Stimulated activated CD4-positive, alpha-beta T cell treated with anti-CD3 and anti-CD28 coated beads, Interleukin-1b, Interleukin-23, amount 100 ng/mL, for 1 hour (primary cell): ENCODE measurements at places on chromosomes 5 and 9.

DNA sequence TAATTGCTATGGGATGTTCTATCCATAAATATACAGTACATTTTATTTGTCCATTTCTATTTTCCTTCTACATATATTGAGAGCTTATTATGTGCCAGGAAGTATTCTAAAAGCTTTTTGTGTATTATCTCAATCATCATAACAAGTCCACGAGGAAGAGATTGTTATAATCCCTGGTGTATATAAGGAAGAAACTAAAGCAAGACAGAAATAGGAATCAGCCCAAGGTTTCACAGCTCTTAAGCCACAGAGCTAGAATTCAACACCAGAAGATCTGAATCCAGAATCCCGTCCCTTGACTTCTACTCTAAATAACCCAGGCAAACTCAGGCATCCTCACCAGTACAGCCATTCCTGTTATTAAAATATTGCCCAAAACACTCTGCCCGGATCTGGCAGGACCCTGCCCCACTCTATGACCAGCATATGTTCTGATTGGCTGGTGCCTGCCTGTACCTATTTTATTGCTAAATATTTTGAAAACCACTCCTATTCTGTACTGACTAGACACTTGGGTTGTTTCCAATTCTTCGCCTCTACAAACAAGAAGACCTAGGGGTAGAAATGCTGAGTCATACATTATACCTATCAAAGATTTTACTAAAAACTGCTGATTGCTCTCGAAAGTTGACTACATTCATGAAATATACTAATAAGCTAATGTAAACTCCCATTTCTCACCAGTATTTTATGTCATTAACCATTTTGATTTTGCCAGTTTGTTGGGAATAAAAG lies 297.4 kb downstream of the ENC1 start:
- no peak for DNase-seq

- DNase-seq, result no peak
Observed at GRCh38 chr9:121441165-121441564, 58.5 kb downstream of the GGTA1 start.

GRCh38 chr5:138035605-138036537 lies 3.0 kb upstream of the FAM13B start:
- DNase-seq, result no peak

DNA sequence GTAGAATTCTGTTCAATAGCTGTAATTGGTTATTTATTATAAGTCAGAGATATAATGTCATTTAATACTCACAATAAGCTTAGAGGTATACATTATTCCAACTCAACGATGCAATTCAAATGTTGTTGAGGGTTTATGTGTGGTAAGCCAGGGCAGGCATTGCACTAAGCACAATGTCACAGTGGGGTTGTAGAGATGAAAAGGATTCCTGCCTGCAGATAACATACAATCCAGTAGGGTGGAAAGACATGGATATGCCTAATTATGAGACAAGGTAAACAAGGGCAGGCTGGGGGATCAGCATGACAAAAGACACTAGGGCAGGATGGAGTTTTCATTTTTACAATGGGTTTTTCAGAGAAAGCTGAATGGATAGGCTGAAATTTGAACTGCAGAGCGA lies 98.7 kb upstream of the PALM2AKAP2 start:
- no peak for DNase-seq

GRCh38 chr5:97163360-97163764 lies 19.7 kb downstream of the RIOK2 start:
- no peak for DNase-seq

- no peak for DNase-seq
Observed at GRCh38 chr5:2797160-2797559, 45.7 kb upstream of the IRX2 start.

GRCh38 chr9:114316605-114317230 lies 6.2 kb upstream of the ORM1 start:
- no peak for DNase-seq

DNA sequence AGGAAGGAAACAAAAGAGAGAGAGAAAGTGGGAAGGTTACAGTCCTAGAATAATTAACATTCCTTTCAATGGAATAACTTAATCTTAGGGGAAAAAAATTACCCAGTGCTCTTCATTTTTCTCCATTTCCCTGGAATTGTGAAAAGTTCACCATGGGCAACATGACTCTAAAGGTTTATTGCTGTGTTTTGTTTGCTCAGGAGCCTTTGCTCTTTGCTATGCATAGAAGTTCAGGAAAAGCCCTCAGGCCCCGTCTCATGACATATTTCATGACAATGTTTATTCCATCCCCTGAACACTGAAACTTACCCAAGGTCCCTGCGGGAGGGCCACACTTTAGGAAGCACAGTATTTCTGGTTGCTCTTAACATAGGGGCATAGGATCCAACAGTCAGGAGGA lies 9.8 kb upstream of the CTSL start:
- DNase-seq, result no peak

DNA sequence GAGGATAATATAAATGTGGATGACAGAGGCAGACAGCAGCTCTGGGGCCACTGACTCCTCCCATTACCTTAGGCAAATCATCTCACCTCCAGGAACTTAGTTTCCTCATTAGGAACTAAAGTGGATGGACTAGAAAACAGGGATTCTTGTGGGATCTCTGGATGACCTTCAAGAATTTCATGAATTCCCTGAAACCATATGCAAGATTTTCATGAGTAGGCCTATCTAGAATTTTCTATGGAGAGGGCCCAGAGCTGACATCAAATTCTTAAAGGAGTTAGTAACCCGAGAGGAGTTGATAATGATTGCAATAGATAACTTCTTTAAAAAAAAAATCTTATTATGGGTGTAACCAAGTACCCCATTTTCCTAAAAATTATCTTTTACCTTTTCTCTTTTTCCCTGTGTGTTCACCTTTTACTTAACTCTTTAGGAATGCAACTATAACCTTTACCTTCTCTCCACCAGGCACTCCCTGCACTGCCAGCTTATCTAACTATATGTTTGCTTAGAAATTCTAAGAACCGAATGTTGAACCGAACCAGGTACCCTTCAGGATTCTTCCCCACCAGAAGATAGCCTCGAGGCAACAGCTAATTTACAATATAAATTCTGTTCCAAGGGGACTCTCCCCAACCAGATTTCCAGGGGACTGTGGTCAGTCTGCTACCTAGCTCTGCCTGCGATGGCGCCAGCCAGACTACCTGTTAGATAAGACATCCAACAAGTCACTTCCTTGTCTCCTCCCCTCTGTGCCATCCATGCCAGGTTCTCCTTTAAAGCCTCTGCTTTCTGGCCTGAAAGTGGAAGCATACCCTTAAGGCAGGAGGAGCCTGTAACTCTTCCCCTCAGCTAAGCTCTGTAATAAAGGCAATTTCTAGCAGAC lies 86.0 kb downstream of the GCNT4 start:
- no peak for DNase-seq

- no peak for DNase-seq
Observed at GRCh38 chr5:140222416-140222815, 47.4 kb downstream of the CYSTM1 start.

- DNase-seq, result no peak
Observed at GRCh38 chr9:534886-535285, 306.6 kb upstream of the DMRT1 start.

DNA sequence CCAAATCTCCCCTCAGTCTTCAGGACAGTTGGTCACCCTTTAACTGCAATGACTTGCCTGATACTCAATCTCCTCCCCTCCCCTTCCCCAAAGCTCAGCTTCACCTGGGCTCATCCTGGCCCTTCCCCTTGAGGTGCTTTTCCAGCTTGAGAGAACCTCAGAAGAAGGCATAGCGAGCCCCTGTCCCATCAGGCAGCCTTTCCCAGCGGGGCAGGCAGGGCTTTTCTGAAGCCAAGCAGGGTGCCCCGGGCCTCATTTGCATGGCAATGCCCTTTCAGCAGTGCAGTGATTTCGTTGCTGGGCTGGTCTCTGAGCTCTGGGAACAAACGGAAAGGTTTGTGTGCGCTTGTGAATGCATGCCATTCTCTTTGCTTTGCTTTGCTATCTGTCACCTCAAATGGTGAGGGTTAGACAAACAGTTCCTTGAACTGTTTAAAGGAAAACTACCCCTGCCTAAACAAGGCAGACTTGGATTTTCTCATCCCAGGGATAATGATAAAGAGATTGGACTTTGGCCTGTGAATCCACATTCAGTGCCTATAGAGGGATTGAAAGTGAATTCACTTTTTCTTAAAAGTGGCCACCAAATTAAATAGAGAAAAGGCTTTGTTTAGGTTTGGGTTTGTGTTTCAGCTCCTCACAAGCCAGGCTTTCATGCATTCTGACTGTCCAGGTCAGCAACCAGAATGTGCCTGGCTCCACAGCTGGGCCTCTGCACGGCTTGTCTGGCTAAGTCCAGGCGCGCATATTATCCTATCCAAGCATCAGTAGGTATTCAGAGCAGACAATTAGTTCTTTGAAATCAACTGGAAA lies 165.3 kb downstream of the ZNF608 start:
- DNase-seq, result no peak

GRCh38 chr9:97874624-97875023 lies 21.6 kb downstream of the FOXE1 start:
- DNase-seq, result no peak

DNA sequence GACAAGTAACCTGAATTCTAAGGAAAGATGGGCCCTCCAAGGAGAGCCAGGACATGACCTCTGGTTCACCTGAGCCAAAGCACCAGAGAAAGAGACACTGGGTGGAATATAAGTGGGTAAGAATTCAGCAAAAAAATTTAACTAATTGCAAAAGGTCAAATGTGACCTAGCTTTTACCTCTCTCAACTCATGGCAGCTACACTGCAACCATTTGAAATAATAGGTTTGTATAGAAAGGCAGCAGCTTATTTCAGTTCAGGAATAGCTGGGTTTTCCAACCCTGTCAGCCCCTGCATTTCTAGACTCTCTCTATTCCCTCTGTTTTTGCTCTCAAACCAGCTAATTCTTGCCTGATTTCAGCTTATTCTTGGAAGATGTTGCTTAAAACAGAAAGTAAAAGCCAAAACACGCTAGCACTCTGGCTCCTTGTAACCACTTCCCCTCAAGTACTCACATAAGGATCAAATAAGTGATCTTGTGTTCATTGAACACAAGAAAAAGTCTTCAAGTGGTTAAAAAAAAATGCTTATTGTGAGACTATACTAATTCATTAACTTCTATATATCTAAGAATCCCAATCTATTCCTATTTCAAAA lies 101.1 kb upstream of the NR4A3 start:
- no peak for DNase-seq

GRCh38 chr5:58148254-58148775 lies 311.6 kb downstream of the PLK2 start:
- DNase-seq, result no peak

DNA sequence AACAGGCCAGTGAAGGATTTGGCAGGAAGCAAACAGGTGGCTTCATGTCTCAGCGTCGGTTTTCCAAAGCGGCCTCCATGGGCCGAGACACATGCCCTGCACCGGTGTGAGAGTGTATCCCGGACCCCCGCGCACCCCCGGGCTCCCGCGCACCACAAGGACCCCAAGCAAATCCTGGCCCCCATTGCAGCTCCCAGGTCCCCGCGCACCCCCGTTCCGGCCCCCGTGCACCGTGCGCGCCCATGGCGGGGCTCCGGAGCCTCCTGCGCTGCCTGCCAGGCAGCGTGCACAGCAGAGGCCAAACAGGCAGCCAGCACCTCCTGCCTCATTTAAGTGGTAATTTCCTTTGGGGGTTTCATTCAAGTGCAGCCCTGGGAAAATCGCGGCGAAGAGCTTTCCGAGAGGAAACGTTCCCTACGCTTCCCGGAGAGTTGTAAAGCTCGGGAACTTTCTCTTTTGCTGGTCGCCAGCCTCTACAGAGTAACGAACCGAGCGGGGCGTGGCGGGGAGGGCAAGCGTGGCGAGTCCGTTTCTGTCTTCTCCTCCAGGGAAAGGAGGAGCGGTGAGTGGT lies 145.5 kb upstream of the SLC24A2 start:
- no peak for DNase-seq

DNA sequence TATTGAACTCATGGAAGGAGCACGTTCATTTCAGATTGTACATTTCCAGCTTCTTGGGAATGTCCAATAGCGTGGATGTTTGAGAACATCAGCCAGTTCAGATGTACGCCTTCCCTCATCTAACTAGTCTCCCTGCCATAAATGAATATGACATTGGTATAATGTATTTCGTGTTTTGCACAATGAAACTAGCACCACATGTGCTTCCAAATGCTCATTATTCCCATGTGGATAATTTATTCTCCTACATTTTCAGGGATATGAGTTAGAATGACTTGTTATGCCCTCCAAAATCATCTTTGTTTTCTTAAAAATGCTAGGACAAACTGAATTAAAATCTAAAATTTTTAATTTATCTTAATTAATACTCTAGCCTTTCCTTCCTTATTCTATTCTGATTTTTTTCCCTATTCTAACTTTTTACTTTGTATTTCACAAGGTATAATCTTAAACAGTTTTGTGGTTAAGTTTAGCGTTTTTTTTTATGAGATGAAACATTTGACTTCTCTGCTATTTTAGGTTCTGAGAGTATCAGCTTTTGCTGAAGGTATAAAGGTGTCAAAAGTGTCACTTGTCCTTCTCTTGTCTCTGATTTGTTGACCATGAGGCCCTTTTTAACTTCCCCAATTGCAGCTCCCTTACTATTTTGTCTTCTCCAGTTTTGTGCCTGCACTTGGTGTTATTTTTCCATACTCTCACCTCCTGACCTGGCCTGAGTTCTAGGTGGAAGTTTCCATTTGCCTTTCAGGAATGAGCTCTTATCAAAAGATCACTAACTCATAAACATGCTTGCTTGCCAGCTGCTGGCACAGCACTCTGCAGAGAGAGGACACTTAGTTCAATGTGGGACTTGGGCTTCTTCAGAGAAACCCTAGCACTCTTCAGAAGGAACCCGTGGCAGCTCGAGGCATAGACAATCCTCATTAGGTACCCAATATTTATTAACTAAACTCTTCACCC lies 106.8 kb downstream of the FRMD3 start:
- no peak for DNase-seq

GRCh38 chr5:39675676-39676075 lies 250.9 kb upstream of the DAB2 start:
- no peak for DNase-seq

DNA sequence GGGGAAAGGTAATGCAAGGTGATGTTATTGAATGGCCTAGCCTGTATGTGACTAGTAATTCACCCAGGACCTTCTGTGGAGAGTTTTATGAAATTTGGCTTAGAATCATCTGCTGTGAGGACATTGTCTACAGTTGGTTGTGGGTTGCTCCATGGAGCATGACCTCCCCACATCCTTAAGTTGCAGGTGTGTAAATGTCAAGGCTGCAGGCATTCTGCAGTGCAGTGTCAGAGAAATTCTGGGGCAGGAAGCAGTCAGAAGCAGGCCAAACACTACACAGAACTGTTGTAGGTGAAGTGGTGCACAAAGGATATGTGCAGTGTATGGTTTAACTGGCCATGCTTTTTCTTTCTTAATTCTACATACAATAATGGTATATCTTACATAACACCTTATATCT lies 588.3 kb downstream of the EBF1 start:
- no peak for DNase-seq

GRCh38 chr5:117107859-117108258 lies 533.2 kb upstream of the SEMA6A start:
- no peak for DNase-seq

- no peak for DNase-seq
Observed at GRCh38 chr9:110197330-110198187, 10.4 kb downstream of the C9orf152 start.

DNA sequence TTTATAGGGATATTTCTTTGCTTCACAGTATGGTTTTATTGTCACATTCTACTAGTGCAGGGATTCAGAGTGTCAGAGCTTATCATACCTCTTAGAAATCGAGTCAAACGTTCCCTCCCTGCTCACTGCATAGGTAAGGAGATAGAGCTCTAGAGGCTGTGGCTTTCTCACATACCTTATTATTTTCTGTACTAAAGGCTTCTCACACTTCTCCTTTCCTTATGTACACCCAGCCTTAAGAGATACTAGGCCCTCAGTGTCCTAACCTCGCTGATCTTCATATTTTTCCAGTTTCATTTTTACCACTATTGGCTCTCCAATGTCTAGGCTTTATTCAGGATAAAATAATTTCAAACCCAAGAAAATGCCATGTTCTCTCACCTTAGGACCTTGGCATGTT lies 297.3 kb upstream of the RIOK2 start:
- no peak for DNase-seq
